ENCODE measurements at places on chromosomes 16 and 17.
A peak's percentile ranks its signal among the peaks of the same experiment; 100 is the strongest.

DNA sequence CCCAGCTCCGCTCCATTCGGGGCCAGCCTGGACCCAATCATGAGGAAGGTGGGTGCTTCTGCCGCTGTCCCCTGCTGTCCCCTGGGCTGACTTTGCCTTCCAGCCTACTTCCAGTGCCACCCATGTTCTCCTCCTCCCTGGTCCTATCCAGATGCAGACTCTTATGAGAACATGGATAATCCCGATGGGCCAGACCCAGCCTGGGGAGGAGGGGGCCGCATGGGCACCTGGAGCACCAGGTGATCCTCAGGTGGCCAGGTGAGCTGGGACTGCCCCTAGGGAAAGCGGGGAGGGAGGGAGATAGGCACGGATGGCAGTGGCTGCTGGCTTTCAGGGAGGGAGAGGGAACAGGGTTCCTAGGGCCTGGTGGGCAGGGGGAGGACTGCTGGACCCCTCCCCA lies 7.0 kb downstream of the CD19 start:
- no peak for DNase-seq

DNA sequence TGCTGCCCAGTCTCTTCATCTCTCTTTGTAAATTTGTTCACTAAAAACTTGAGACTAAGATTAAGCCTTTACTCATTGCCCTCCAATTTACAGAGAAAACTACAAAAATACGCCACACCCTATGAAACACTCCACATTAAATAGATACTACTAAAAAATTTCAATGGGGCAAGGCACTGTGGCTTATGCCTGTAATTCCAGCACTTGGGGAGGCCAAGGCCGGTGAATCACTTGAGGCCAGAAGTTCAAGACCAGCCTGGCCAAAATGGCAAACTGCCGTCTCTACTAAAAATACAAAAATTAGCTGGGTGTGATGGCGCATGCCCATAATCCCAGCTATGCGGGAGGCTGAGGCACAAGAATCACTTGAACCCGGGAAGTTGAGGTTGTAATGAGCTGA lies 3.8 kb downstream of the UBE2O start:
- no peak for DNase-seq

DNA sequence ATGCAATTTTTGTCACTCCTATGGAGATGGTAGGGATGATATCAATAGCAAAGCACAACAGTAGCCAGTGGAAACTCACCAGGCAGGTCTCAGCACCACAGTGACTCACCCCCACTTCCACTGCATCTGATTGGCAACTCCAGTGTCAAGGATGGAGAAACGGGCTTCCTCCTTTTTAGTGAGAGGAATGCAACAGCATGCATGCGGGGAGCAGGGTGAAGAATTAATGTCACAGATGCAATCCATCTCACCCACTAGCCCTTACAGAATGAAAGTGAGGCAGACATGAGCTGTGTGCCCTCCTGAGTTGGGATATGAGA lies 467.0 kb upstream of the C16orf82 start:
- DNase-seq = no peak

DNA sequence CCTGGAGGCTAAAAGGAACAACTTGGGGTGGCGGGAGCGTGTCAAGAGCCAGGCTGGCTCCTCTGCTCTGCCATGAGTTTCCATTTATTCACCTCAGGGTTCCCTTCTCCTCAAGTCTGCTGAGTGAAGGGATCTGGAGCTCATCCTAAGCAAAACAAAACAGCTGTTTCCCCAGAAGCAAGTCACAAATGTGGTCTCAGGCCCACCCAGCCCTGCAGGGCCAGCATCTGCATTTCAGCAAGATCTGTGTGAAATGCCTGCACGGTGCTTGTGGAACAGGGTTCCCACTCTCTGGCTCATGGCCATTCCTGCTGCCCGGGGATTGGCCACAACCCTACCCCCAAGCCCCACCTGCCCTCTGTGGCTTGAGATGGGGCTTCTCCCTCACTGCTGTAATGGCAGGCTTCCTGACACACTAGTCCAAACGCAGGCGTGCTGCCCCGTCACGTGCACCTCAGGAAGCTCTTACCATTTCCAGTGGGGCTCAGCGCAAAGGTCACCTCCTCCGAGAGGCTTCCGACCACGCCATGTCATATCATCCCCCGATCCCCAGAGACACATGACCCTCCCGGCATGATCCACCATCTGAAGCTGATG lies 2.3 kb downstream of the SLC38A8 start:
- DNase-seq = no peak

DNA sequence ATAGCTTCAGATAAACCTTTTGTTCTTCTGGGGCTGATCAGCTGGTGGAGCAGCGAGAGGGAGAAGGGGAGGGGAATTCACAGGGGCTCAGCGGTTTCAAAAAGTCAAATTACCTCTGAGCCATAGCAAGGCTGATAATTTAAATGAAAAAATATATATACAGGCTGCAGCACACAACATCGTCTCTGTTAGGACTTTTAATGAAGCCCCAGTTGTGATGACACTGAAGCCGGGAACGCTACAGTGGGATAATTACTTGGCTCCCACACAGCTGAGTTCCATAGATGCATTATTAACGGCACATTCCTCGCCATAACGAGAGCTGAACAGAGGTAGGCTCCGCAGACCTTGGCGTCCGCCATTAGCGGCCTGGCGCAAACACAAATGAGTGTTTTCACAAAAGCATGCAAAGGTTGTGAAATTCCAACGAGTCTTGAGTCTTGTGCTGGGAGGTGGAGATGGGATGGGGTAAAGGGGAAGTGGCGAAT lies 216.0 kb downstream of the C16orf78 start:
- DNase-seq = no peak

DNA sequence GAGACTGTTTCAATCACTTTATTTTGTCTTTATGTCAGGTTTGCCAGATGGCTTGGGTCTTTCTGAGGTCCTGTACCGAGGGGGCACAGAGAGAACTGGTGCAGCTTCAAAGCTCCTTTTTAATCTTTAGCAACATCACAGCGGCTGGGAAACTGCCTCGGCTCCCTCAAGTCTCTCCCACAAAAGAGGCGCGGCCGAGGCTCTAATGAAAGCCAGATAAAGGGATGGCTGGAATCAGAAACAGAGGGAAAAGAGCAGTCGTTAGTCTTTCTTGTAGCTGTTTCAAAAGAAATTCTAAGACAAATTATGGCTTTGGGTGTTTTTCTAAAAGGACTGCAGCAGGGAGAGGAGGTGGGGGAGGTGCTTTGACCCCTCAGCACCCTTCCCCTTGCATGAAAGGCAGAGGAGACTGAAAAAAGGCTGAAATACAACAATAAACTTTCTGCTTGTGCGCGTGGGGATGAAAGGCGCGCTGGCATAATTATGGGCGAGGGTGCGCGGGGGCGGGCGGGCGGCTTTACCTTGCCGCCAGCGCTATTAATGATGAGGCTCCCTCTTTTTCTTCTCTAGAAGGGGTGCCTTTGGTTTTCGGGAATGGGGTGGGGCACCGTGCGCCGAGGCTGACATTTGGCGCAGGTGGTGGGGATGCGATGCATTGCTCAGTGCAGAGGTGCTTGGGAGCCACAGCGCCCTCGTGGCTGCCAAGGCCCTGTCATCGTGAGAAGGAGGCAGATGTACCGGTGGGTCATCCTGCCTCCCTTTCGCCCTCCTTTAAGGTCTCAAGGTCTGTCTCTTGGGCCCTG lies 22.3 kb upstream of the BRD7 start:
- DNase-seq = no peak

- peak; percentile 19 for DNase-seq
Observed at GRCh38 chr16:12262454-12263180, 286.1 kb downstream of the SNX29 start.

GRCh38 chr17:19626079-19626478 lies 22.5 kb upstream of the ALDH3A2 start:
- no peak for DNase-seq

DNA sequence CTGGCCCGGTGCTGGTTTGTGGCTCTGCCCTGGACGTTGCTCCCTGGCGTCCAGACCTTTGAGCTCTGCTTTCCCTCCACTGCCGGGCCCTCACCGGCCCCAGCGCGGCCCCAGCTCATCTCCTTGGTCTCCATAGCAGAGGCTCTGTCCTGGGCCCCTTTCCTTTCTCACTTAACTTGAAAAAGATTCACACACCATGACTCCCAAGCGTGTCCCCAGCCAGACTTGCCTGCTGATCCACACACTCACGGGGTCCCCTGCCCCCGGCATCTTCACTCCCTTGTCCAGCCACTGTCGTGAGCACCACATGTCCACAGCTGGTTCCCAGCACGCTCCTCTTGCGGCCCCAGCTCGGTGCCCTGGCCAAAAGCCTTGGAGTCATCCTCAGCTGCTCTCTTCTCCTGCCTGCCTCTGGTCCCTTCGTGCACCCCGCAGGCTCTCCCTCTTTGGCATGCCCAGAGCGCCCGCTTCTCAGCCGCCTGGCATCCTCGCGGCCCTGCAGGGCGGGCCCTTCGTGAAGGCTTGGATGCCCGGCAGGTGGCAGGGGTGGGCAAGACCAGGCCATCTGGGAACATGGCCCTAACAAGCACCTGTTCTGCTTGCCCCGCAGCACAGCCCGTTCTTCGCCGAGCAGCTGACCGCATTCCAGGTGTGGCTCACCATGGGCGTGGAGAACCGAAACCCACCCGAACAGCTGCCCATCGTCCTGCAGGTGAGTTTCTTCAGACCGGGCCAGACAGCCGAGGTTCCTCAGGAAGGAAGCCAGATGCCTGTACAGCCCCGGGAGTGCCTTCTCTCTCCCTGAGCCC lies 145.6 kb upstream of the CHMP6 start:
- no peak for DNase-seq

DNA sequence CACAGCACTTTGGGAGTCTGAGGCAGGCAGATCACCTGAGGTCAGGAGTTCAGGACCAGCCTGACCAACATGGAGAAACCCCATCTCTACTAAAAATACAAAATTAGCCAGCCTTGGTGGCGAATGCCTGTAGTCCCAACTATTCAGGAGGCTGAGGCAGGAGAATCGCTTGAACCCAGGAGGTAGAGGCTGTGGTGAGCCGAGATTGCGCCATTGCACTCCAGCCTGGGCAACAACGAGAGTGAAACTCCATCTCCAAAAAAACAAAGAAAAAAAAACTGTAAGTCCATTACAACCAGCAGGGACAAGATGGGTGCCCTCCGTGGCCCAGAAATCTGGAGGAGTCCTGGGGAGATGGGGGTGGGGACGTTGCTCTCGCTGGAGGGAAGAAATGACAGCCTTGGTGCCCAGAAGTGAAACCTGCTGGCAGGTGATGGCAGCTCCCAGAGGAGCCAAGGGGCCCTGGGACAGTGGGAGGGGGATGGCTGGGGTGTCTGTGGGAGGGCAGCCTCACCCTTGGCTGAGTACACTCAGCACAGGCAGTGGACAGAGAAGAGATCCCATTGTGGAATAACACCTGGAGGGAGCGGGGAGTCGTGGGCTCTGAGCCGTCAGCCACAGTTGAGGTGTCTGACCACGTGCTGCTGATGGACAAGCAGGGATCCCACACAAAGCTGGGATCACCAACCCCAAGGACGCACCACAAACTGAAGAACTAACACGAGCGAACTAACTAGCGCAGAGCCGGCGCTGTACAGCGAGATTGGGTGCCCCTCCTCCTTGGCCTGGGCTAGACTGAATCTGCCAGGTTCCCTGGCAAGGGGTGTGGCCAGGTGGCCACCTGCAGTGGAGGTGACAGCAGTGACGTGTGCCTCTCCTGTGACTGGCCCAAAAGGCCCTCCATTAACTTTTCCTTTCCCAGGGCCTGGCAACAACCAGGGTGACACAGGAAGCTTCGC lies 46.9 kb upstream of the BAHCC1 start:
- DNase-seq = no peak

DNA sequence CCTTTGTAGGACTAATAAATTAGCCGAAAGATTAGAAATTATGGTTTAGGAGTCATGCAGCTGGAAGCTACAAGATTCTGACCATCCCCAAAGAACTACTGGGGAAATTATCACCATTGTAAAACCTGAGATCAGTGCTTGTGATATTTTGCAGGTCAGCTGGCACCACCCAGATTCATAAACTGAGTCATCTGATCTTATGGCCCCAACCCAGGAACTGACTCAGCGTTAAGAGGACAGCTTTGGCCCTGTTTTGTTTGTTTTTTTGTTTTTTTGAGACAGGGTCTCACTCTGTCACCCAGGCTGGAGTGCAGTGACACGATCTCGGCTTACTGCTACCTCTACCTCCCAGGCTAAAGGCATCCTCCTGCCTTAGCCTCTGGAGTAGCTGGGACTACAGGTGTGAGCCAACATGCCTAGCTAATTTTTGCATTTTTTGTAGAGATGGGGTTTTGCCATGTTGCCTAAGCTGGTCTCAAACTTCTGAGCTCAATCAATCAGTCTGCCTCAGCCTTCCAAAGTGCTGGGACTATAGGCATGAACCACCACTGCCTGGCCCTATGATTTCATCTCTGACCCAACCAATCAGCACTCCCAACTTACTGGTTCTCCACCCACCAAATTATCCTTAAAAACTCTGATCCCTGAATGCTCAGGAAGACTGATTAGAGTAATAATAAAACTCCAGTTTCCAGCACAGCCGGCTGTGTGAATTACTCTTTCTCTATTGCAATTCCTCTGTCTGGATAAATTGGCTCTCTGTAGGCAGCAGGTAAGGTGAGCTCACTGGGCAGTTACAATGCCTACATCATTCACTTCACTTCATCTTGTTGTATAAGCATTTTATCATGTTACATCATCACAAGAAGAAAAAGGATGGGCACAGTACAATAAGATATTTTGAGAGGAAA lies 79.4 kb upstream of the KSR1 start:
- peak; percentile 58 for DNase-seq

All from amniotic epithelial cell (primary cell).